ENCODE measurements at places on chromosomes 5 and 9. TPM values are rescaled to one million over a fixed set of nuclear protein-coding genes. Genes with fewer than 3 reads are reported as not detected.

ATP10B gene
- polyA plus RNA-seq, result 3.4 TPM

DNA sequence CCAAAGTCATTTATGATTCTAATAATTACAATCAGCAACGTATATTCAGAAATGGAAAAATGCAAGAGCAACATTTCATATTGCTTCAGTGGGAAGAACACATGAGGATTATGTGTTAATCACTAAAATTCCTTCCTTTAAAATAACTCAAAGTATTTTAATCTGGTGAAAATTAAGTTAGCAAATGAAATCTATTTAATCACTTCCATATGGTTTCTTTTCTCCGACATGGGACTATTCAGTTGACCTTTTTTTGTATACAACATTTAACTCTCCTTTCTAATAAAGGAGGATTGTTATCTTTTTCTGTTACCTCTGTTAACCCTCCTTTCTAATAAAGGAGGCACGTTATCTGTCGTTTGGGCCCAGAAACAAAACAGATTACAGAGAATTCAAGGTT, 59.9 kb downstream of the HOMER1 start:
- no peaks in the 10 kb centered on the region for H3K36me3 ChIP-seq
- no peaks in the 10 kb centered on the region for H3K4me1 ChIP-seq
- no peak overlapping the region for H3K27ac ChIP-seq
- H3K27me3 ChIP-seq, result no peaks in the 10 kb centered on the region

OR1Q1 gene
- not detected for polyA plus RNA-seq

NRARP gene
- polyA plus RNA-seq, result 39.9 TPM

DNA sequence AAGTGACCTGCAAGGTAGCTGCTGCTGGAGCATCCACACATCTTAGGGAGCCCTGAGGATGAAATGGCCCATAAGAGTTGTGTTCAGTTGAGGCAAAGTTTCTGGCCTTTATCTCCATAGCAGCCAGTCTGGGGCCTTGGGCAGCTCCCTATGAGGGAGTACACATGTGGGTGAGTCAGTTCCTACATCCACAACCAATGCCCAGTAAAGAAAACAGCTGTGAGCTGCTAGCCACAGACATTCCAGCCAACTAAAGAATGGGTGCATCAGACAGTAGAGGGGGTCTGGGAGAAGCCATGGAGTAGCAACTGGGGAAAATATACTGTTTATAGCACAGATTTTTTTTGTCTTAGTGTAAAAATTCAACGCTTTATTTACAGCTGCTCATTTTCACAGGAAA, 720.7 kb downstream of the TLE1 start:
- H3K27ac ChIP-seq, result no peak overlapping the region
- no peaks in the 10 kb centered on the region for H3K36me3 ChIP-seq
- no peak overlapping the region for H3K4me3 ChIP-seq
- DNase-seq, result no peak
- no peaks in the 10 kb centered on the region for H3K27me3 ChIP-seq
- H3K4me1 ChIP-seq, result no peaks in the 10 kb centered on the region

GRCh38 chr5:96655506-96655905, 6.7 kb upstream of the CAST start:
- H3K27ac ChIP-seq, result no peak overlapping the region
- no peaks in the 10 kb centered on the region for H3K36me3 ChIP-seq
- H3K4me1 ChIP-seq, result peaks cover 3% of the 10 kb centered on the region
- no peaks in the 10 kb centered on the region for H3K27me3 ChIP-seq

DNA sequence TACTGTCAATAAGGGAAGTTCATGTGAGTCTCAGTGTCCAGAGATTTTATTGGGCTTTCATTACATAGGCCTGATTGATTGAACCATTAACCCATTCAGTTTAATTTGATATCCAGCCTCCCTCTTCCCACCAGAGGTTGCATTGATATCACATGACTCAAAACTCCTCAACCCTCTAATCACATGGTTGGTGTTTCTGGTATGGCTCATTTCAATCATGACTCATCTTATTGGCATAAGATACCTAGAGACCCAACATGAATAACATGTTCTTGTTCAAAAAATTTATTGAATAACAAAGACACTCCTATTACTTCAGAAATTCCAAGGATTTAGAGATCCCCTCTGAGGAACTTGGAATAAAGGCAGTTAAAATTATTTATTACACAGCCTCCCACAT, 982.2 kb downstream of the TLE1 start:
- H3K27ac ChIP-seq, result no peak overlapping the region
- H3K4me1 ChIP-seq, result no peaks in the 10 kb centered on the region
- H3K27me3 ChIP-seq, result no peaks in the 10 kb centered on the region
- H3K36me3 ChIP-seq, result no peaks in the 10 kb centered on the region
- no peak for DNase-seq

GRCh38 chr9:126952205-126952977, 37.8 kb downstream of the RALGPS1 start:
- no peak for DNase-seq
- no peak overlapping the region for H3K27ac ChIP-seq
- H3K4me1 ChIP-seq, result no peaks in the 10 kb centered on the region
- no peak overlapping the region for H3K4me3 ChIP-seq

- no peak overlapping the region for H3K4me3 ChIP-seq
- no peak for DNase-seq
- no peaks in the 10 kb centered on the region for H3K27me3 ChIP-seq
- peaks cover 19% of the 10 kb centered on the region for H3K36me3 ChIP-seq
- peak overlapping the region; percentile 12 for H3K27ac ChIP-seq
Measured at GRCh38 chr9:93597871-93598646, 21.7 kb downstream of the PHF2 start.

- no peaks in the 10 kb centered on the region for H3K36me3 ChIP-seq
- no peak overlapping the region for H3K27ac ChIP-seq
- DNase-seq, result peak; percentile 25
- H3K27me3 ChIP-seq, result no peaks in the 10 kb centered on the region
Measured at GRCh38 chr5:11302663-11303062, 541.6 kb upstream of the DAP start.

GRCh38 chr5:1983401-1983800, 100.7 kb upstream of the IRX4 start:
- H3K4me3 ChIP-seq, result no peak overlapping the region
- H3K27me3 ChIP-seq, result peaks cover 2% of the 10 kb centered on the region
- no peak for DNase-seq

- H3K27ac ChIP-seq, result no peak overlapping the region
- H3K4me3 ChIP-seq, result no peak overlapping the region
- peaks cover 3% of the 10 kb centered on the region for H3K4me1 ChIP-seq
- no peaks in the 10 kb centered on the region for H3K27me3 ChIP-seq
Measured at GRCh38 chr5:138955671-138956295, 80.6 kb upstream of the LRRTM2 start.

GRCh38 chr5:170892196-170892595, 30.4 kb downstream of the RANBP17 start:
- H3K36me3 ChIP-seq, result peaks cover 2% of the 10 kb centered on the region
- H3K4me3 ChIP-seq, result no peak overlapping the region
- DNase-seq, result no peak
- H3K27ac ChIP-seq, result no peak overlapping the region
- H3K4me1 ChIP-seq, result no peaks in the 10 kb centered on the region

SHISAL2B gene
- polyA plus RNA-seq, result not detected

SLC36A2 gene
- polyA plus RNA-seq, result not detected

GRCh38 chr5:95445442-95445841, 54.3 kb downstream of the FAM81B start:
- no peaks in the 10 kb centered on the region for H3K27me3 ChIP-seq
- no peaks in the 10 kb centered on the region for H3K4me1 ChIP-seq
- no peak overlapping the region for H3K4me3 ChIP-seq
- no peak overlapping the region for H3K27ac ChIP-seq
- no peak for DNase-seq

DNA sequence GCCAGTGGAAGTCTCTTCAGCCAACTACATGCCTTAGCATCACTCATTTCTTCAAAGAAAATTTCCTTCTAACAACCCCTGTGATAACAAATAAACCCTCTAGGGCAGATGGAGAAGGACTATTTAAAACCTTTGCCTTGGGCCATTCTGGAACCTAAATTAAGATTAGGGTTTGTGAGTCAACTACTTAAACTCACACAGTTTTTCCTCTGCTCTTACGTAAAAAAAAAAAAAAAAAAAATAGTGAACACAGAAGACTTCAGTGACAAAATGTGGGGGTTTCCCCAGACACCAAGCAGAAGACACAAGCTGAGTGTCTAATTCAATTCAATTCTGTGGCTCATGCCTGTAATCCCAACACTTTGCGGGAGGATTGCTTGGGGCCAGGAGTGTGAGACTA, 65.8 kb upstream of the ERCC6L2 start:
- no peak for DNase-seq
- H3K4me3 ChIP-seq, result no peak overlapping the region
- no peaks in the 10 kb centered on the region for H3K4me1 ChIP-seq

DNA sequence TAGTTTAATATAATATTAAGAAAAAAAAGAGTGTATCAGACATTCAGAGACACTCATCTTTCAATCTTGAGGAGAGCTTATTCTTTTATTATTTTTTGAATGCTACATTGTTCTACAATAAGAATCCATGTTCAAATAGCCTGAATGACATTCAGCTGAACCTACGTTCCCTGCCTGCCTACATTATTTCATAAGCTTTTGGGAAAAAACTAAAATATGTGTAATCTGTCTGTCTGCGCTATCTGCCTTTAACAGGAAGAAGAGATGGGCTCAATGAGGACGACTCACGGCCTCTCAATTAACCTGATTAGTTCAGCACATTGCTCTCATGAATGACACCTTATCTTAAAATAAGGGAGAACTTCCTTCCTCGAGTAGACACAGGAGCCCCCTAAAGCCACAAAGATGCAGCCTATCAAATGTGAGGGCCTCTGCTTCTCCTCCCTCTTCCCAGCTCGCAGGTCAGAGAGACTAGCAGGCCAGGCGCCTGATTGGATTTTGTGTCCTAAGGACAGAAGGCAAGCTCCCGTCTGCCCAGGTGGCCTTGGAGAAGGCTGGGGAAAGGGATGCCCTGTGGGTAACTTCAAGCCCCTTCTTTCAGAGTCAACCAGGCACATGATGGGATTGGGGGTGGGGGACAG, 37.8 kb downstream of the EBF1 start:
- H3K27me3 ChIP-seq, result peaks cover 2% of the 10 kb centered on the region
- no peak overlapping the region for H3K27ac ChIP-seq
- no peaks in the 10 kb centered on the region for H3K4me1 ChIP-seq
- H3K36me3 ChIP-seq, result no peaks in the 10 kb centered on the region
- DNase-seq, result no peak

DNA sequence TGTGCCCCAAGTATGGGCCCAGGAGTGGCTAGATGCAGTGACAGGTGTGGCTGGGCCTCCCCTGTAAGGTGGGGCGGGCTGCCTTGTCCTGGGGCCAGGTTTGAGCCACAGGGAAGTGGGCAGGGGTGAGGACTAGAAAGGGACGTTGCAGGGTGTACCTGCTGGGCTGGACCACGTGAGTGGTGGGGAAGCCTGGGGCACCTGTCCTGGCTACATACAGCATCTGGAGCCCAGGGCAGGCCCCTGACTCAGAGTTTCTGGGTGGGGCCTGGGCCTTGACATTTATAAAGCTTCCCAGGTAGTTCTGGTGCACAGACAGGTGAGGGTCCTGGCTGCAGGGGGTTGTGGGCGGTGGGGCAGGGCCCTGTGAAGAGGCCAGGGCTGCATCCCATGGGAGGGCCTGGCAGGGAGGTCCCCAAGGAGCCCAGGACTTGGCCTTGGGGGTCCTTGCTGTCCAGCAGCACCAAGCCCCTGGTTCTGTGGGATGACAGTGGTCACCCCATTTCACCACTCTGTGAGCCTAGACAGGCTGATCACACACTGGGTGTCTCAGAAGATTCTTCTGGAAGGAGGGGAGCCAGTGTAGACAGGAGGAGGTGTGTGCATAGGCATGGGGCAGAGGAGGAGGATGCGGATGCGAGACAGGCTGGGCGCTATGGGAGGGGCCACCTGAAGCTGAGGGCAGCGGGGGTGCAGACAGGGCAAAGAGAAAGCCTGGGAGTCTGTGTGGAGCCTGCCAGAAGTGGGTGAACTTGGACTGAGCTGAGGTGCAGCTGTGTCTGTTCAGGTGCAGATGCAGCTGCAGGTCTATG, 94.0 kb downstream of the PHF2 start:
- no peak overlapping the region for H3K4me3 ChIP-seq
- peaks cover 10% of the 10 kb centered on the region for H3K36me3 ChIP-seq
- no peaks in the 10 kb centered on the region for H3K4me1 ChIP-seq
- H3K27me3 ChIP-seq, result no peaks in the 10 kb centered on the region
- H3K27ac ChIP-seq, result no peak overlapping the region

GRCh38 chr5:141328231-141328630, 2.1 kb upstream of the PCDHGA1 start:
- no peak overlapping the region for H3K4me3 ChIP-seq
- no peak overlapping the region for H3K27ac ChIP-seq
- DNase-seq, result no peak
- H3K36me3 ChIP-seq, result no peaks in the 10 kb centered on the region

GRCh38 chr5:126452477-126452876, 29.3 kb downstream of the GRAMD2B start:
- no peak overlapping the region for H3K4me3 ChIP-seq
- H3K27ac ChIP-seq, result no peak overlapping the region
- H3K4me1 ChIP-seq, result peaks cover 14% of the 10 kb centered on the region
- no peaks in the 10 kb centered on the region for H3K27me3 ChIP-seq

- H3K4me1 ChIP-seq, result no peaks in the 10 kb centered on the region
- DNase-seq, result no peak
- H3K27ac ChIP-seq, result no peak overlapping the region
- H3K4me3 ChIP-seq, result no peak overlapping the region
- no peaks in the 10 kb centered on the region for H3K36me3 ChIP-seq
Measured at GRCh38 chr5:10576121-10576789, 12.4 kb downstream of the ANKRD33B start.

DNA sequence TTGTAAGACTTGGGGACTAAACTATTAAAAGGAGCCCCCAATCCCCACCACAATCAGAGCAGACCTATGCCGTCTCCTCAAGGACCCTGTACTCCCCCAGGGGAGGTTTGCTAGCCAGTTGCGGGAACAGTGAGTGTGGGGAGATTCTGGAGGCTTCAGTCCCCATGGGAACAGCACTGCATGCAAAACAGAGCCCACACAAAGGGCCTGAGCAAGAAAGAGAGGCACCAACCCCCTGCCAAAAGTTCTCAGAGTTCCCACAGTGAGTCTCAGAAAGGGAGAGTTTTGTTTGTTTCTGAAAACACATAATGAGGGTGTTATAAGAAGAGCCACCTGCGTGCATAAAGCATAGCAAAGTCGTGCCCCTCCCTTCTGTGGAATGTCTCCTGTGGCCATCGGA, 56.6 kb downstream of the CFAP90 start:
- H3K4me1 ChIP-seq, result no peaks in the 10 kb centered on the region
- no peaks in the 10 kb centered on the region for H3K36me3 ChIP-seq
- no peak for DNase-seq
- H3K27me3 ChIP-seq, result no peaks in the 10 kb centered on the region
- H3K4me3 ChIP-seq, result no peak overlapping the region
- H3K27ac ChIP-seq, result no peak overlapping the region

HTR1A gene
- polyA plus RNA-seq, result not detected

PCA3 gene
- 0.86 TPM for polyA plus RNA-seq

SLC34A3 gene
- 0.89 TPM for polyA plus RNA-seq

GRCh38 chr9:92545002-92545510, 9.3 kb upstream of the ECM2 start:
- no peak overlapping the region for H3K4me3 ChIP-seq
- no peaks in the 10 kb centered on the region for H3K4me1 ChIP-seq
- H3K27me3 ChIP-seq, result no peaks in the 10 kb centered on the region
- H3K27ac ChIP-seq, result no peak overlapping the region
- DNase-seq, result no peak
- no peaks in the 10 kb centered on the region for H3K36me3 ChIP-seq

GRCh38 chr5:6634788-6635430, 1.7 kb downstream of the SRD5A1 start:
- no peak overlapping the region for H3K4me3 ChIP-seq
- DNase-seq, result no peak
- no peaks in the 10 kb centered on the region for H3K36me3 ChIP-seq
- H3K4me1 ChIP-seq, result peaks cover 4% of the 10 kb centered on the region

Measured in small intestine (tissue), 16 donors.